ENCODE measurements at places on chromosomes 12 and 14. TPM values are rescaled to one million over a fixed set of nuclear protein-coding genes. Genes with fewer than 3 reads are reported as not detected.

DNA sequence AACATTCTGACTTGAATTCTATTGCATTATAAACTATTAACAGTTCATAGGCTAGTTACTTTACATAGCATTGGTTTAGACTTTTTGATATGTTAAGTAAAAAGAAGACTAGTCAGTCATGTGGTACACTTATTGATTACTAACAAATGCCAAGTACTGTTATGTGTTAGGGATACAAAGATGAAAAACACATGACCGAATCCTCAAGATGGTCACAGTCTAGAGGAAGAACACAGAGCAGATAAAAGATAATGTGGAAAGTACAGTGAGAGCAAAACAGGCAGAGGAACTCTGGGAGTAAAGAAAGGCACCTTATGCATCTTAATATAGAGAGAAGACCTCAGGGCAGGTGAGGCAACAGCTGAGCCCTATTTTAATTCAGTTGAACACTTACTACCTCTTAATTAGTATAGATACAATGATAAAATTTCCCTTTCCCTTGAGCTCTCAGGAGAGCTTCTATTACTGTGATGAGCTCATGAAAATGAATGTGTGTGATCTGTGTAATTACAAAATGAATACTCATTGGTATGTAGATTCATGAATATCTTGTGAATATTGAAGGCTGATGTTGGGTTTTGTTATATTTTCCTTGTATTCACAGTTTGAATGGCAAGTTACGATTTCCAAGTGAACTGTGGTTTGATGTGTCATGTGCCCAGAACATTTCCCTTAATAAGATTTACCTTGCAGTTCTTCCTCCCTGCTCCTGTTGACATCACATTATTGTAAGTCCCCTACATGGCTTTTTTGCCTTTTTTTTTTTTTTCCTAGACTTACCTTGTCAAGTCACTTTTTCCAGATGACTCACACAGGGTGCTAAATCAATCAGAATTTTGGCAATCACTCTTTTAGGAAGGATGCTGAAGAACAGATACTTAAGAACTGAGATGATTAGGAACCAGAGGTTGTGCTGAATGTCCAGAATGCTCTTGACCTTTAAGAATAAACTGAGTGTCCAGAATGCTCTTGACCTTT is 29.5 kb upstream of the MSRB3 start:
- DNase-seq, result no peak

DNA sequence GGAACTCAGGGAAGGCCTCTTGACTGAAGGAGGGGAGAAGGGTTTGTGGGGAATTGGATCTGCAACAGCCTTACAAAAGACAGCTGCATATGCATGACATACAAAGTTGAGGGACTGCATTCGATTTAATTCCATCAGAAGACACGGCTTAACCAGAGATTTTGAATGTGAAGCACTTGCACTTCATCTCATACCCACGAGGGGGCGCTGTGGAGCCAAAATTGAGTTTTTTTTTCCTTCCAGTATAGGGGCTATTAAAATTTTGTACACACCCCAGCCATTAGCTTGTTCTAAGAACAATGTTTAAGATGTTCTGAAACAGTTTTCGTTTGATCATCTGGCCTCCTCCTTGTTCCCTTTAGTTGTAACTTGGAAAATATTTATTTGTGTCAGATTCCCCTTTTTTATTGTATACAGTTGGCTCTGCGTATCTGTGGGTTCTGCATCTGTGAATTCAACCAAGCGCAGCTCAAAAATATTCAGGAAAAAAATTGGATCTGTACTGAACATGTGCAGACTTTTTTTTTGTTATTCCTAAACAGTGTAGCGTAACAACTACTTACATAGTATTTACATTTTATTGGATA is 1.6 kb downstream of the SUDS3 start:
- peak; percentile 48 for DNase-seq

- DNase-seq, result no peak
Observed at GRCh38 chr14:22547948-22548750, 40.9 kb downstream of the DAD1 start.

DNA sequence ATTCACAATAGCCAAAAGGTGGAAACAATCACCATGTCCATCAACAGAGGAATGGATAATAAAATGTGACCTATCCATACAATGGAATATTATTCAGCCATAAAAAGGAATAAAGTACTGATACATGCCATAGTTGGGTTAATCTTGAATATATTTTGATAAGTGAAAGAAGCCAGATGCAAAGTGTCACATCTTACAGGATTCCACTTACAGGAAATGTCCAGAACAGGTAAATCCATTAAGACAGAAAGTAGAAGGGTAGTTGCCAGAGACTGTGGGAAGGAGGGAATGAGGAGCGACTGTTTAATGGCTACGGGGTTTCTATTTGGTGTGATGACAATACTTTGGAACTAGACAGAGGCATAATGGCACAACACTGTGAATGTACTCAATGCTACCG is 171.6 kb downstream of the KSR2 start:
- DNase-seq, result no peak

GRCh38 chr14:101064718-101065117 is 161.2 kb upstream of the RTL1 start:
- no peak for DNase-seq

- no peak for DNase-seq
Observed at GRCh38 chr12:112270673-112271072, 111.6 kb downstream of the HECTD4 start.

GRCh38 chr12:11827091-11828061 is 177.9 kb downstream of the ETV6 start:
- peak; percentile 75 for DNase-seq

- DNase-seq, result no peak
Observed at GRCh38 chr12:54331461-54331860, 6.5 kb downstream of the COPZ1 start.

DNA sequence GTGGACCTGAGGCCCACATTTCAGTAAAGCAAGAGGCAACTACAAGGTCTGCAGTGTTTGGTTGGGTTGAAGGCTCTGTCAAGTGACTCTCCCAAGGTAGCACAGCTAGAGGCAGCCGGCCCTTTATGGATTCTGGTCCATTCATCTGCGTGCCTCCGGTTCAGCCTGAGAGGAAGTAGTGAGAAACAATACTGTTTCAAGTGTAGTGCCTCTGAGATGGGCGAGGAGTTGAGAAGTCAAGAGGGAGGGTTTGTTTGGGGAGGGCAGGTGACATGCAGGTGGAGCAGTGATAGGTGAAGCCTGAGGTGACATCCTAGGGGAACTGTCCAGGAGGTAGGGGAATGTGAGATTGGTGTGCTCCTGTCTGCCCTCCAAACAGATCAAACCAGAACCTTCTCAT is 933.5 kb downstream of the VRK1 start:
- no peak for DNase-seq

- no peak for DNase-seq
Observed at GRCh38 chr12:27031531-27031930, 9.2 kb downstream of the MED21 start.

GRCh38 chr12:121057794-121058193 is 18.7 kb upstream of the OASL start:
- no peak for DNase-seq

The ARMH4 gene
- 20.2 TPM for total RNA-seq

DNA sequence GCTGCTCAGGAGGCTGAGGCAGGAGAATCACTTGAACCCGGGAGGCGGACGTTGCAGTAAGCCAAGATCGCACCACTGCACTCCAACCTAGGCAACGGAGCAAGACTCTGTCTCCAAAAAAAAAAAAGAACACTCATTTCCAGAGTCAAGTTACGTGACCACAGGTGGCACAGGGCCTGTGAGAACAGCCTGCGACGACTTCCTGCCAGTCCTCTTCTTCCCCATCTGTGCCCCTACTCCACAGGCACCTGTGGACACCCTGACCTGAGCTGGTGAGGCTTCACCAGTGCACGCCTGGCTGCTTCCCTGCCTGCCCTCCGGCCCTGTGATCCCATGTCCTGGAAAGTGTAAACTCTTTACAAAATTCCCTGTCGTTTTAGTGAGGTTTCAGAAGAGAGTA is 77.7 kb downstream of the PPP2R5C start:
- no peak for DNase-seq

- DNase-seq, result no peak
Observed at GRCh38 chr14:61454545-61454944, 133.2 kb downstream of the PRKCH start.

- no peak for DNase-seq
Observed at GRCh38 chr14:74673768-74674167, 39.1 kb downstream of the AREL1 start.

DNA sequence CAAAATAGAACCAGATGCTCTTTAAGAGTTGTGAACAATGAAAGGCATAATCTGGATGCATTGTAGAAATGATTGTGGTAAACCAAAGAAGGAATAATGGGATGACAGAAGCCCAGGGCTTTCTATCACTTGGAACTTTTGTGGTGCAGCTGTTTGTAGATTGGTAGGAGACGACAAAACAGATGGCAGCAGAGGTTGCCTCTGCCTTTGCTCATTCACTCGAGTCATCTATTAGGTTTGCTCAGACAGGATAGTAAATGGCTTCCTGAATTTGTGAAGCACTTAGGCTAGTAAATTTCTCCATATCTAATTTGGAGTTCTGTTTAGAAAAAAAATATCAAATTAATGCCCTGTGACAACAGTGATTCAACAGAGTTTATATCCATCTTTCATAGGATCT is 78.4 kb downstream of the FGD4 start:
- DNase-seq, result no peak

- no peak for DNase-seq
Observed at GRCh38 chr14:22577334-22577908, 11.6 kb downstream of the DAD1 start.

The SUOX gene
- total RNA-seq, result 27.5 TPM

DNA sequence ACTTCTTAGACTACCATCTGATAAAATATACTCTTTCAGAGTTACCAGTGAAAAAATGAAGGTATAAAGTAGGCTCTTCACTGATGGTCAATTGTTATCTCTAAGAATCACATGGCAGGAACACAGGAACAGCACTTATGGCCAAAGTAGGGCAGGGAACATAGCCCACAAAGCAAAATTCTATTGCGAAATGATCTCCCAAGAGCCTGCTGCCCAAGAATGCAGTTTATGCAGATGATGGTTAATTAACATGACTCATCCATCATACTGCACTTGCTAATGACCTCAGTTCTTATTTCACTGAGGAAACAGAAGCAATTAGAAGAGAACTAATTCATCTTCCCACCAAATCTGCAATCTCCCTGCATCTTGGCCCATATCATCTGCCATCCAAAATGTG is 133.8 kb downstream of the SLC2A13 start:
- peak; percentile 2 for DNase-seq

- DNase-seq, result no peak
Observed at GRCh38 chr12:24705741-24706358, 243.1 kb downstream of the BCAT1 start.

DNA sequence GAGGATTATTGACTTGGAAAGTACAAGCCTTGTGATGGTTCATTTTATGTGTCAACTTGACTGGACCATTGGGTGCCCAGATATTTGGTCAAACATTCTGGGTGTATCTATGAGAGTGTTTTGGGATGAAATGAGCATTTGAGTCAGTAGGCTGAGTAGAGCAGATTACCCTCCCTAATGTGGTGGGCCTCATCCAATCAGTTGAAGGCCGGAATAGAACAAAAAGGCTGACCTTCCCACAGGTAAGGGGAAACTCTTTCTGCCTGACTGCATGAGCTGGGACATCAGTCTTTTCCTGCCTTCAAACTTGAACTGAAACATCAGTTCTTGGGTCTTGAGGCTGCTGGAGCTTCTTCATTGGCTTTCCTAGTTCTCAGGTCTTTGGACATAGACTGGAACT is 98.1 kb downstream of the ANO2 start:
- DNase-seq, result no peak

- peak; percentile 63 for DNase-seq
Observed at GRCh38 chr12:95959107-95959506, 16.0 kb downstream of the AMDHD1 start.

The A2M gene
- not detected for total RNA-seq

- no peak for DNase-seq
Observed at GRCh38 chr14:99534863-99535262, 53.7 kb downstream of the CCNK start.

The KLHDC1 gene
- not detected for total RNA-seq

DNA sequence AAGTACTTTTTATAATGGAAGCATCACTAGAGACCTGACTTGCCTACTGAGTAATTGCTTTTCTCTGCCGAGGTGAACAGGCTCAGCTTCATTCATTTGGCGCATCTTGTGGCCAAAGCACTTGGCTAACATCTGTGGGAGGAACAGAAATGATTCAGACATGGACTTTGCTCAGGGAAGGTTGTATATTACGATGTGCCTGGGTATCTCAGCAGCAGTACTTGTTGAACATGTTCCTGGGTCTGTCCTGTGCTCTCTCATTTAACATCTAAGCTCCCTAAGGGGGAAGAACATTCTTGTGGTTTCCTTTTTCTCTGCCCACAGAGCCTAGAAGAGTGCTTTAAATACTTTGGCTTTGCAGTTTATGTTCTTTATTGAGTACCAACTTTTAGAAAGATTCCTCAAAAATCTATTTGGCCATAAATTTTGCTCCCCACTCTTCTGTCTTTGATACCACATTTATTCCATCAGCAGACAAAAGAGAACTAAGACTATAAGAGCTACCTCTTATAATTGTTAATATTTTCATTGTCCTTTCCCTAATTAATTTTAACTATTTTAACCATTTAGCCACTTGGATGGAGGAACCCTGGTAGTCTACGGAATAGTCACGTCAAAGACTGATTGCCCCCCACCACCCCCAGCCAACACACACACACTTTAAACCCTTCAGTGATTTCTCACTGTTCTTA is 101.2 kb upstream of the EGLN3 start:
- DNase-seq, result no peak

The TSPAN8 gene
- total RNA-seq, result not detected

- DNase-seq, result no peak
Observed at GRCh38 chr12:25347716-25348592, 97.2 kb upstream of the KRAS start.

DNA sequence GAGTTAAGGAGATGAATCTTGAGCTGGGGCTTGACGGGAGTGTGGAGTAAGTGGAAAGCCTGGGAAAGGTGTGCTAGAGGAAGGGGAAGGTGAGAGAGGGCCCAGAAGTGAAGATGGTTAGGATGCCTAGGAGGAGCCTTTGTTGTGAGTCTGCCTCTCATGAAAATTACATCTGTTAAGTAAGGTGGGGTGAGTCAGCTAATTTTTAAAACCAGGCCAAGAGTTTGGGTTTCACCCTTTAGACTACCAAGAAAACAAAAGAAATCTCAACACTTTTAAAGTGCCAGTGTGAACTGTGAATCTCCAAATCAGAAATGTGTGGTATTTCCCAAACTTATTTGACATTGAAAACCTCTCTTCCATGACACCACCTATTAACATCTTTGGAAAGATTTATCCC is 185.2 kb downstream of the CRADD start:
- DNase-seq, result no peak

Data from GM23338 (cell line).